ENCODE measurements at places on chromosomes 6 and 20.

DNA sequence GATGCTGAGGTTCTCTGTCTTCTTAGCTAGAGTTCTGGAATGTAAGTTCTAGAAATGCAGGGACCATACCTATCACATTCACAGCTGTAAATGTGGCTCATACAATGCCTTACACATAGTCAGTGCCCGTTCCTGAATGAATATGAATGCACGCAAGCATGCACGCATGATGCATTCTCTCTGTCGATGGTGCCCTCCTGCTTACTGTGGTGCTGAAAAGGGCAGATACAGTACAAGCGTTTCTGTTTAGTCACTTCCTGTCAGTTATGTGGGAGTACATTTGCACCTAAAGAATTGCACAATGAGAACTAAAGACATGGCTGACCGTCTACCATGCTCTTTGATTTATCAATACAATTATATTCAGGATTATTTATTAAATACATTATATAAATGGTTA is 152.2 kb upstream of the SOX4 start:
- DNase-seq = no peak

DNA sequence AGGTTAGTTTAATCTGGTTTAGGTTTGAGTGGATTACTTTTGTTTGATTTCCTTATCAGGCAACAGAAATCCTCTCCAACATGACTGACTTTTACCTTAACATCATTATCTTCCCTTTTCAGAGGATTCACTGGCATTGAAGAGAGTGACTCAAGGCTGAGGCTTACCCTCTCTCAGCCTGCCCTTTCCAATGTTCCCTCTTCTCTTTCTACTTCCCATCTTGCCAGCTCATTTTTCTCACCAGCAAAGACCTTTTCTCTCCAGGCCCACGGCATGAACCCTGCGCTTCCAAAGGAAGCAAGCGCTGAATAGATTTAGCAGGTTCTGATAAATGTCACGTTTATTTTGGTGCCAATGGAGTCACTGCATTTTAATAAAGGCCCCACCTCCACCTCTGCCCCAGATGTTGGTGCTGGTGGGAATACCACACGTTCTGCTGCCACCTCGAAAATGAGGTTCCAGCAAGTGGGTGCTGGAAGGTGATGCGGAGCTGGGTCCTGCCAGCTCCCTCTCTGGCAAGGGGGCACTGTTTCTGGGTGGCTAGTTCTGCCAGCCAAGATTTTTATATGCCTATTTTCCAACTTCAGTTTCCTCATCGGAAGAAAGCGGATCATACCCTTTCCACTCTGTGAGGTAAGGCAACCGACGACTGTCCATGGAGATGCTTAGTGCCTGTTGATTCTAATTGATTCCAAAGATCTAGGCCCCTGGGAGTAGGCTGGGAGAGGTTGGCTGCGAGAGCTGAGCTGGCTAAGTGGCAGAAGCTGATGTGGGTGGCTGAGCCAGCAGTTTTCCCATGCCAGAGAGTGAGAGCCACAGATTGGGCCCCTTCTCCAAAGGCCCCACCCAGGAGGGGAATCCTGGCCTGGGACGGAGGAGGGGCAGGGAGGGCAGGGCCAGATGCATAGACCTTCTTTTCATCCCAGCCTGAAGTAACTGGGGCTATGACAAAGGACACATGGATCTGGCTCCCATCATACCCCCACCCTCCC is 87.7 kb upstream of the MAFB start:
- no peak for DNase-seq

GRCh38 chr6:30793521-30794194 is 49.3 kb upstream of the IER3 start:
- no peak for DNase-seq

DNA sequence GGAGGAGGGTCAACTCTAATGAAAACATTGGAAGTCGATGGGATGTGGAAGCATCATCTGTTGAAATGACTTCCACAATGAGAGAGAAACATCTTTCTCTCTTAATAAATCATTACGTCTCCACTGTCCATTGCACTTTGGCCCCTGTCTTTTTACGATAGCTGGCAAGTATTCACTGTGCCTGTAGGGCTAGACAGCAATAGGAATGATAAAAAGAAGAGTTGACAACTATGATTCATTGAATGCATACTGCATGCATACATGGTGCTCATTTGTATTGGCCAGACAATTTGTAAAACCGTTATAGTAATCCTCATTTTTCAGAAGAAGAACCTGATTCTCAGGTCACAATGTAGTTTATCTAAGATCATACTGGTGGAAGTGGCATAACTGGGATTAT is 220.3 kb downstream of the KCNQ5 start:
- DNase-seq = no peak

DNA sequence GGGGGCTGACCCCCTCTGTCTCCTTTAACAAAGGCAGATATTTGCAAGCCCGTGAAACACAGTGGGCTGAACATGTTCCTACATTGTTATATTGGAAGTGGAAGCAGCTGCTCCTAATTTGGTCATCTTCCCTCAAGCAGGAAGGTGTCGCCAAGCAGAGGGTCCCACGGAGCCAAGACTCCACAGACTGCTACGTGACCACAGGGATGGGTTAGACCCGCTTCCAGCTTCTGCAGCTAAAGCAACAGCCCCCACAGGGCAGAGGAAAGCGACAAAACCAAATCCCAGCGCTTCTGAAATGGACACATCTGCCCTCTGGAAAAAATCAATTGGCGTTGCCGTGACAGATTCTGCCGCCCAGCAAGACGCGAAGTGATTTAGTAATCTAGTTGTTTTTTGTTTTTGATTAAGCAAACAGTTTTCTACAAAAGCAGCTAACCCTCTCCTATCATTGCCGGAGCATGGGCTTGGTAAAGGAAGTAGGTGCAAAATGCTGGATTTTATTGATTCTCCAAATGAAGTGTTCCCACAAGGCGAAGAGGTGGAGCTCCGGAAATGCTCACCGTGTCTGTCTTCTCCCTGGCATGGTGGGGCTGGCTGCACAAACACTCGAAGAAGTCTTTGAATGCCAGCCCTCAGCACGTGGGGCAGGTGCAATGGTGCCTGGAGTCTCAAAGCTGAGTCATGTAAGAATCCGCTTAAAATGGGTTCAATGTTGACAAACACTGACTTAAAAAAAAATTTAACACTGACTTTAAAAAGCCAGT is 79.4 kb upstream of the FRMD1 start:
- DNase-seq = no peak

GRCh38 chr6:161545741-161546140 is 271.9 kb upstream of the AGPAT4 start:
- DNase-seq = no peak

- no peak for DNase-seq
Measured at GRCh38 chr20:38997622-38998021, 35.5 kb downstream of the DHX35 start.

DNA sequence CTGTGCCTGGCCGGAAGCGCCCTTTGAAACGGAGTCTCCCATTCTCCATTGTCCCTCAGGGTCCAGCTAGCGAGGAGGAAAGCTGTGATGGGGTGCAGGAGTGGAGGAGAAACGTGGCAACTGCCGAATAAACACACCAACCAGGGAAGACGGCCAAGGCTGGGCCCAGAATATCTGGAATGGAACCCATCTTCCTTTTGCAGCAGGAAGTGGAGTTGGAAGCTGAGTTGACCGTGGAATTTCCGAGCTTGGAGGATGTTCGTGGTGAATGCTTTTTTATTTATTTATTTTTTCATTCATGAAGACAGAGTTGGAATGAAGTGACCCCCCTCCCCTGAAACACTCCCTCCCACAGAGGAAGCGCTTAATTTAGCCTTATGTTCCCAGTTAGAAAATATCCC is 105.6 kb upstream of the RNF24 start:
- no peak for DNase-seq

DNA sequence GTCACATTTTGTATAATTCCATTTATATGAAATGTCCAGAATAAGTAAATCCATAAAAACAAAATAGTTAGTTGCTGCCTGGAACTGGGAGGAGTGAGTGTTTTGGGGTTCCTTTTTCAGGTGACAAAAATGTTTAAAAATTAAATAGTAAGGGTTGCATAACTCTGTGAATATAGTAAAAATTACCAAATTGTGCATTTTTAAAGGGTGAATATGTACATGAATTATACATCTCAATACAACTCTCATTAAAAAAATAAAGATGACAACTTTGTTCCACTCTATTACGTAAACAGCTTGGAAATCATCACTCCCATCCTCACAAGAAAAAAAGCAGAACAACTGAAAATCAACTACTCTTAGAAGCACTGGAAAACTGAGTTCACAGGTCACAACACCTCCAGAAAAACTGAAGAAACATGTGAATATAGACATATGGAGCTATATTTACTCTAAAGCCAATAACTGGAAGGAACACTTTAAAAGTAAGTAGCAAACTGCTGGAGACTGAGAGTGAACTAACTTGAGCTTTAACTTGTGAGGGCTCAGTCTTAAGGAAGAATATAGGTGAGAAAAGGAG is 40.0 kb downstream of the RANBP9 start:
- no peak for DNase-seq

GRCh38 chr20:41141153-41141815 is 3.9 kb downstream of the PLCG1 start:
- no peak for DNase-seq

- DNase-seq = no peak
Measured at GRCh38 chr20:61970357-61970756, 95.3 kb downstream of the TAF4 start.

DNA sequence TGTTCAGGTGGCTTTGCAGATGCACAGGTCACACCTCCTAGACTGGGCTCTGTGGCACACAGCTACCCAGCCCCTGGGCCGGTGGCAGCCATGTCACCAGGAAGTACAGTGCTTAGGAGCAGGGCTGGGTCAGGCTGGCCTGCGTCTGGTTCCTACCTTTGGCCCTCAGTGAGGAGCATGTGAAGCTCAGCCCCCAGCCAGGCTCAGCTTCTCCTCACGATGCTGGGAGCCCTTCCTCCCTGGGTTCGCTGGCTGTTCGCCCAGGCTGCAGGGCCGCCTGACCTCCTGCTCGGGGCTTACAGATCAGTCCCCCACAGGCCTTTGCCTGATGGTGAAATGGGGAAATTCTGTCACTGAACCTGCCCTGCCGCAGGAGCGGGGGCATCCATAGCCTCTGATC is 23.1 kb downstream of the SPATA2 start:
- DNase-seq = no peak

- no peak for DNase-seq
Measured at GRCh38 chr6:46137387-46137786, 7.6 kb downstream of the ENPP4 start.

GRCh38 chr6:144012534-144012933 is 4.5 kb upstream of the PLAGL1 start:
- no peak for DNase-seq

DNA sequence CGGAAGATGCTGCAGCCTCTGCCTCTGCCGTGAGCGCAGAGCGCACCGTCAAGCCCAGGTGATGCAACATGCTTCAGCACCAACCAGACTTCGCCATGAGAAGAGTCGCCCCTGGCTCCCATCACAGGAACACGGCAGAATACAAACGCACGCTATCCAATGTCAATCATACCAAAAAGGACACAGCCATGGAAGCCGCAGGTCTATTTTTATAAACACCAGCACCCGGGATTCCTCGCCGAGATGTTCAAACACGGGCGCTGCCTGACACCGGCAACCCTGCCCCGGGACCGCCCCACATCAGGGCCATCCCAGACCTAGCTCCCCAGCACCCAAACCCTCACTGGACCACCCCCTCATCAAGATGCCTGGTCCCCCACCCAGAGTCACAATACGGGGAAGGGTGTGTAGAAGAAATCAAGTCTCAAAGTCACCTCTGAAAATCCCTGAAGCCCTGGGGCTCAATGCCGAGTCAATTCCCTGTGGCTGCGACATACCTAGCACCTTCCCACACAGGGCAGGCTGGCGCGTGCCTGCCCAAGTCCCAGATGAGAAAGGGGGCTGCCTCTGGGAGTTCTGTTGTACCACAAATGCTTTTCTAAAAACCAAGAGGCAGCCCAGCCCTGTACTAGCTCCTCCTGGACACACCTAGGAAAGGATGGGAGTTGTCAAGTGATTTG is 17.9 kb downstream of the TAF4 start:
- peak; percentile 6 for DNase-seq

DNA sequence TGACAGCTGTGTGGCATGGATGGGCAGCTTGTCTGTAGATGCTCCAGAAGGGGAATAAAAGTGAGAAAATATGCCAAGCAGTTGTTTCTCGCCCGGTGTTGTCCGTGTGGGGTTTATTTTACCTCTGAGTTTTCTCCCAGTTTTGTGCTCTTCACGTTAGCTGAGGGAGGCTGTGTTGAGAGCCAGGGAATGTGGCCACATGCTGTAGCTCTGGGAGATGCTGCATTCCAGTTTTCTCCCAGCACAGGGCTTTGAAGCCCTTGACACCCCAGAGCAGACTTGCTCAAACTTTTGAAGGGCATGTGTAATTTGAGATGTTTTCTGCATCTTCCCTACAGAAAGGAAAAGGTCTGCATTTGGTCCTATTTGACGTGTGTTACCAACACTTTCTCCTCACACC is 67.7 kb downstream of the RREB1 start:
- no peak for DNase-seq

DNA sequence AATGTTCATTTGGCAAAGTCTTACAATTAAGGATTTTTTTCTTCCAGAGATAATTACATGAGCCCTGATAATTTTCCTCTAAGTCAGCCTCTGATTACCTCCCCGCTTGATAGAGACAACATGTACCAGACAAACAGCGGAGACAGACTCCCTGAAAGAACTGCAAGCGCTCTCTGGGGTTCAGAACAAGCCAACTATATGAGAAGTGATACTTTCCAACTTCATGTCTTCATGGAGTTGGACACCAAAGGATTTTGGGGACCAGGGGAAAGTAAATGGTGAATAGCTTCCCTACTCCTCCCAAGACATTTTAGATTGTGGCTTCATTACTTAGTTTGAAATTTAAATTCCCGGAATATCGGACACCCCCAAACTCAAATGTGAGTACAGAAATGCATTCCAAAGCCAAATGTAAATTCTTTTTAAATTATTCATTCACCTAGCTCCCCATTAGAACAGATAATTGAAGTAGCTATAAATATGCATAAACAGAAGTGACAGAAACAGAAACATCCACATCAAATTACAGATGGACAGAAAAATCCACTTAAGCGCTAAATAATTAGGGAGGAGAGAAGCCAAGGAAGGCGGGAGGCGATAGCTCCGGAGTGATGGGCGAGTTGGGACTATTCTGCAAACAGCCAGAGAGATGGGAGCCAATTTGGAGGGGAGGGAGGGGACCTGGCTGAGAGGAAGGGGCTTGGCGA is 129.7 kb upstream of the AKAP12 start:
- DNase-seq = no peak

DNA sequence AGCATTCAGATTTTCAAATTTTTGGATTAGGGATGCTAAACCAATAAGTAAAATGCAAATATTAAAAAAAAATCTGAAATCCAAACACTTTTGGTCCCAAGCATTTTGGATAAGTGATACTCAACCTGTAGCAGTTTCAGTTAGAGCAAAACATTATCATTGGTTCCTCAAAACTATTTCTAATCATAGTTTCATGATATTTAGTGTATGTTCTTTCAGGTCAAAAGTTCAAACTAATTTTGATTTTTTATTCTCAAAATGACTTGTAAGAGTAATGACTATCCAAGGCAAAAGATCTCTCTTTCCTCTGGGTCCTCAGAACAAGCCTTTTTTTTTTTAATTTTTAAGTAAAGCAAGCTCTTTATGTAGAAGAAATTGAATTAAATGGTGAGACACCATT is 64.0 kb upstream of the TFB1M start:
- no peak for DNase-seq
